Renal pelvis (tissue), 12 donors: ENCODE measurements at places on chromosomes 6 and 20. TPM values are rescaled to one million over a fixed set of nuclear protein-coding genes. Genes with fewer than 3 reads are reported as not detected.

The NANP gene
- polyA plus RNA-seq, result 6.3 TPM

DNA sequence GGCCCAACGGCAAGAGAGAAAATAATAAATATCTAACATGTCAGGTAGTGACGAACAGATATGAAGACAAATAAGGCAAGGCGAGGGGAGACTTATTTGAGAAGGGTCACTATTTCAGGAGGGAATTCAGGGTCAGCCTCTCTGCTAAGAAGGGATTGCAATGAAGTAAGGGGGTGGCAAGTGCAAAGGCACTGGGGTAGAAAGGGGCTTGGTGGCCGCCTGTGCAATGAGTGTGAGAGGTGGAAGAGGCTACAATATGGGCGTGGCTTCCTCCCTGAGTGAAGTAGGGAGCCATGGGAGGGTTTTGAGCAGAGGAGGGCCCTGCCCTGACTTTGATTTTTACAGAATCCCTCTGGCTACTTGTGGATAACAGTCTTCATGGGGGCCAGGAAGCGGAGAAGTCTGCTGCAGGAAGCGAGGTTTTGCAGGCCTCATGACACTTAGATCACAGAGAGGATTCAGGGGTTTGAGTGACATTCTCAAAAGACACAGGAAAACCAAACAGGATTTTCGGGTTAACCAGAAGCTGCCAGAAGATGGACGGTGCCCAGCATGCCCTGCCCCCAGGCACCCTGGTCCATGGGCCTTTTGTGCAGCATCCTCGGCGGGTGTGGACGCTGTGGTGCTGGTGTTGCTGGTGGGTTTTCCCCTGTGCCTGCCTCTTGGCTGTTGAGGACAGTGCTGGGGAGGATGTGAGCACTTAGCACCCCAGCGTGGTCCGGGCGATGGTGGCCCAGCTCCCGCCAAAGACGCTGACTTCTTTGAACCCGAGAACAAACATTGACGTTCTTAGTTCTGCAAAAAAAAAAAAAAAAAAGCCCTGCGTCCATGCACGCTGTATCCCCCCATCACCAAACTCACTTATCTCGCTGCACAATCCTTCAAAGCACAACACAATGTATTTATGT, 124.2 kb upstream of the PTPN1 start:
- no peak for DNase-seq

- DNase-seq, result no peak
These were observed 102.7 kb downstream of the SLC23A2 start for GRCh38 chr20:4898282-4899244.

DNA sequence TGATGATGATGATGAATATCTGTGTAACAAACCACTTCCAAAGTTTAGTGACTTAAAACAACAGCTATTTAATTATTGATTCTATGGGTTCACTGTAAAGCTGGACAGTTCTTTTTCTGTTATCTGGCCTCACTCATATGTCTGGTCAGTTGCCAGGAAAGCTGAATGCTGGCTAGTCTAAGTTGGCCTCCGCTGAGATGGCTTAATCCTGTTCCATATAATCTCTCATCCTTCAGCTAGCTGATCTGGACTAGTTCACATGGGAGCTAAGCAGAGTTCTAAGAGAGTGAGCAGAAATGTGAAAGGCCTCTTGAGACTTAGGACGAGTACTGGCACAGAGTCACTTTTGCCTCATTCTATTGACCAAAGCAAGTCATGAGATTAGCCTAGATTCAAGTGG, 334.7 kb upstream of the FLRT3 start:
- DNase-seq, result no peak

DNA sequence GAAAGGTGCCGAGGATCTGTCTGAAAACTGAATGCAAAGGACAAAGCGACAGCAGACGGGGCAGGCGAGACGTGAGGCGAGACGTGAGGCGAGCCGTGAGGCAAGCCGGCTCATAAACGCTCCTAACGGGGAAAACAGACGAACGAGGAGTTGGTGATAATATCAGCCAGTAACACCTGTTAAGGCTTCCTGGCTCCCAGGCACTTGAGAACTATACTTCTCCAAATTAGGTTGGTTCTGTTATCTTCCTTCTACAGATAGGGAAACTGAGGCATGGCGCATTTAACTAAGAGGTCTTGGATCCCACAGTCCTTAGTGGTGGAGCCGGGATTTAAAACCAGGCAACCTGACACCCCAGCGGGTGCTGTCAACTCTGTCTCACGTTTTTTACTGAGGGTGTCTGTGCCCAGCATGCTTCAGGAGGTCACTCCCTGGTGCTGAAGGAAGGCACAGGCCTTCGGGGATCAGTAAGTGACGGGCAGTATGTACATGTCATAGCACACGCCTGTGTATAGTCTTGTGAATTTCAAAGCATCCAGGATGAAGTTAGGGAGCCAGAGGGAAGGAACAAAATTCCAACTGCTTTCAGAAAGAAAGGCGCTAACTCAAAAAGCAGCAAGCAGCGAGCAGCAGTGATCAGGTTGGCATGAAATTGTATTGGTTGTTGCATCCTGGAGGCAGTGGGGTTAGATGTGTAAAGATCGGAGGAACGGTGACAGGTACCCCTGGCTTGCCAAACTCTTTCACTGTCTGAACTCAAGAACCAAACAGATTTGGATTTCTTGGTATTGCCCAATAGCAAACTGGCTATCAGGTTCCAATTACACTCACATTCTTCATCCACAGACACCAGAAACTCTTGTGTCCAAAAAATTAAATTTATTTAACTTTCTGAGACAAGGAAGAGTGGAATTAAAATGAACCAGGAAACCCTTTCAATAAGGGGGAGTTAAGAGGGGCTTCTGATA, 318.7 kb downstream of the THBS2 start:
- no peak for DNase-seq

GRCh38 chr6:122389704-122390372, 9.6 kb upstream of the HSF2 start:
- no peak for DNase-seq
